ENCODE measurements at places on chromosomes 13 and 19.
A peak's percentile ranks its signal among the peaks of the same experiment; 100 is the strongest.

DNA sequence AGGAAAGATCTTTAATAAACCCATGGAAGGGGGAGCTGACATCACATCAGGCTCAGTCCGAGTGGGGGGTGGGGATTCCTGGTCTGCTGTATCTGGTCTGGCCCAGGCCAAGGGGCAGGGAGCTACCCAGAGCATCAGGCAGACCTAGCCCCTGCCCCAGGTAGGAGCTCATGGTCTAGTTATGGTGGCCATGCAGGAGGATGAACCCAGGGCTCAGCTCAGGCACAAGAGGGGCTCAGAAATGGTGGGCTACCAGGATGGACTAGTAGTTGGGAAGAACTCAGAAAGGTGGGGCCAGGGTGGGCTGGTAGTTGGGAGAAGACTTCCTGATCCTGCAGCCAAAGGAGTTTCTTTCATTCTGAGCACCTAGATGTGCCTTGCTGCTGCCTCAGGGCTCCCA lies 14.3 kb downstream of the VSTM2B start:
- no peak for DNase-seq

DNA sequence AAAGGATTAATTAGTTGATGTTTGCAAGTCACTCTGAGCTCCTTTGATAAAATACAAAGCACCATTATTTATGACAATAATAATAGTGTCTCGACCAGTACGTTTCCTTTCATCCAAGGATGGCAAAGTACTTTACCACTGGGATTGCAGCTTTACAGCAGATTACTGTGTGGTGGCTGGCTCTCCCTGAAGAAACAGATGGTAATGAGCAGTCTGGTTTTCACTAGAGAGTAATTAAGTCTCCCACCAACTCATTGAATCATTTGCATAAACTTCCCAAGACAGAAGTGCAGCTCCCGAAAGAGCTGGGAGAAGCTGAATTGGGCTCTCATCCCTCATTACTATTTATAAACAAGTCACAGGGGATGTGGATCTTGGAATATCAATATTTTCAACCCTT lies 48.7 kb downstream of the KLF5 start:
- DNase-seq: peak; percentile 81

- no peak for DNase-seq
Observed at GRCh38 chr13:107716241-107716640, 499.1 kb downstream of the LIG4 start.

- no peak for DNase-seq
Observed at GRCh38 chr19:45040059-45040771, 1.4 kb downstream of the CLASRP start.

GRCh38 chr13:31773538-31773937 lies 34.2 kb downstream of the RXFP2 start:
- no peak for DNase-seq

DNA sequence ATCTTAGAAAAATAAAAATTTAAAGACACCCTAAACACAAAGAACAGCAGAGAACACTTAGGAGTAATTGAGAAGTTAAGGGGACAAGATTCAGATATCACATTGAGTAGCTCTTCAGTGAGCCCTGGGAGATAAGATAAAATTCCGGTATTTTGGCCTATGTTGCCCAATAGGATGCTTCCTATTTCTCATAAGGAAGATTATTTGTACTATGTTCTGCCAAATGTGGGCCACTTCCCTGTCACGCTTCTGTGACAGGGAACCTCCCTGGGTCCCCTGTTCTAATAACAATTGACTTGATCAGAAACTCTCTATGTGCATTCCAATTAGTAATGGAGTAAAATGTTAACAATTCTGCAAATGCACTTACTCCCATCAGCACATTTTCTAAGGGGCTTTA lies 310.7 kb downstream of the MYO16 start:
- DNase-seq: no peak

- DNase-seq: peak; percentile 41
Observed at GRCh38 chr13:76991432-76991795, 467 bp upstream of the CLN5 start.

- no peak for DNase-seq
Observed at GRCh38 chr13:110109910-110110309, 197.0 kb downstream of the COL4A1 start.

GRCh38 chr19:45280471-45280961 lies 29.4 kb downstream of the MARK4 start:
- no peak for DNase-seq

- DNase-seq: no peak
Observed at GRCh38 chr13:40571338-40571963, 95.0 kb downstream of the FOXO1 start.

GRCh38 chr13:112060282-112060830 lies 6.6 kb upstream of the SOX1 start:
- peak; percentile 70 for DNase-seq

GRCh38 chr13:99875391-99875790 lies 96.2 kb downstream of the ZIC5 start:
- peak; percentile 82 for DNase-seq

DNA sequence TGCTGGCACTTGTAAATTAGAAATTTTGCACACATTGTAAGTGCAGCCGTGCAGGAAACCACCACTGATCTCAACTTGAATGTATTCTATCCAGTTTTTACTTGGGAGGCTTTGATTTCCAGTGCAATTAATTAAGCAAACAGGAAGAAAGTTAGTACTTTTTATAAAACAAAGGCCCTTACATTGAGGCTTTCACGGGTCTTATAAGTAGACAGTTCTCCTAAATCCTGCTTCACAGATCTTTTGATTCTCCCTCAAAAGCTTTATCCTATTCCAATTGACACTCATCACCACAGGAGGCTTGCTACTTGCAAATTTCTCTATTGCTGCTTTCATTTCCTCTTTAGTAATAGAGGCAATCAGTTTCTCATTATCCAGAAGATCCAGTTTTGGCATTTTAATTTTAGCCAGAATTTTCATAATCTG lies 90.1 kb downstream of the ERCC5 start:
- DNase-seq: no peak

GRCh38 chr19:28514166-28514565 lies 698.8 kb downstream of the UQCRFS1 start:
- no peak for DNase-seq

GRCh38 chr13:69956349-69956748 lies 151.3 kb upstream of the ATXN8OS start:
- DNase-seq: no peak

DNA sequence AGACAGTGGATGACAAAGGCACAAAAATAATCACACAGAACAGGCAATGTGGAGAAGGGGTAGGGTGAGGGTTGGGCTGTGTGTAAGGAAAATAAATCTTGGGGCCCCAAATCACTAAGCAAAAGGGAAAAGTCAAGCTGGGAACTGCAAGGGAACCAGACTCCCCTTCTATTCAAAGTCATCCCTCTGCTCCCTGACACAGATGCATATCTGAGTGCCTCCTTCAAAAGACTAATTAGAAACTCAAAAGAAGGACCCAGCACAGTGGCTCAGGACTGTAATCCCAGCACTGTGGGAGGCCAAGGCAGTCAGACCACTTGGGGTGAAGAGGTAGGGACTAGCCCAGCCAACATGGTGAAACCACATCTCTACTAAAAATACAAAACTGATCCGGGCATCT lies 18.3 kb downstream of the ZNF611 start:
- DNase-seq: no peak

DNA sequence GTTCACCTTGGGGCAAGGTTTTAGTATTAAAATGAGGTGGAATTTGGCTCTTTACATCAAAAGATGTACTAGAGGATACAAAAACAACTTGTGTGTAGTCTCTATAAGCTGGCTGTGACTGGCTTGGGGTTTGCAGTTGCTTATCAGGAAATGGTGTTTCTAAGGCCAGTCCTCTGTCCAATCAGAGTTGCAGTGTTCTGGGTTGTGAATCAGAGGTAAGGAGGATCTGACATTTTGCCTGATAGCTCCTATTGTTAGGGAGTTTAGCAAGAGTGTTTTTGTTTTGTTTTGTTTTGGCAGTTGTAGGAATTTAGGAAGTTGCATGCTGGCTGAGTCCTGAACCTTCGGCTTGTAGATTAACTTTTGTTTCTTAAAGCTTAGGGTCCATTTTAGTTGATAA lies 20.1 kb upstream of the ESD start:
- DNase-seq: no peak

- peak; percentile 70 for DNase-seq
Observed at GRCh38 chr13:35888981-35889380, 242.2 kb downstream of the DCLK1 start.

DNA sequence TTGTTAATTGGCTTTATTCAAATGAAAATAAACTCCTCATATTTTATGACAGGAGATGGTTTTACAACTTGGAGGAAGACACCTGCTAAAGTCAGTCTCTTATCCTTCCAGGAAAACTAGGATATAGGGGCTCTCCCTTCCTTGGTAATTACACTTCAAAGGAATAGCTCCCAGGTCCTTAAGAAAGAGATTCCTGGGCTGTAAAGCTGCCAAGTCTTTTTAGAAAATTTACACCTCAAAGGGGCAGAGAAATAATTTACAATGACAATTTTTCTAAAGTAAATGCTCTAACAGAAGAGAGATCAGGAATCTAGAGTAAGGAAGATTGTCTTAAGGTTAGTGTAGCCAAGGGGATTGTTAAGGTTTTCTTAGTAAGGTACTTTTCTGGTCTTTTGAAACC lies 1359.0 kb downstream of the OLFM4 start:
- DNase-seq: no peak

GRCh38 chr19:37932985-37933936 lies 26.3 kb downstream of the SIPA1L3 start:
- peak; percentile 52 for DNase-seq

DNA sequence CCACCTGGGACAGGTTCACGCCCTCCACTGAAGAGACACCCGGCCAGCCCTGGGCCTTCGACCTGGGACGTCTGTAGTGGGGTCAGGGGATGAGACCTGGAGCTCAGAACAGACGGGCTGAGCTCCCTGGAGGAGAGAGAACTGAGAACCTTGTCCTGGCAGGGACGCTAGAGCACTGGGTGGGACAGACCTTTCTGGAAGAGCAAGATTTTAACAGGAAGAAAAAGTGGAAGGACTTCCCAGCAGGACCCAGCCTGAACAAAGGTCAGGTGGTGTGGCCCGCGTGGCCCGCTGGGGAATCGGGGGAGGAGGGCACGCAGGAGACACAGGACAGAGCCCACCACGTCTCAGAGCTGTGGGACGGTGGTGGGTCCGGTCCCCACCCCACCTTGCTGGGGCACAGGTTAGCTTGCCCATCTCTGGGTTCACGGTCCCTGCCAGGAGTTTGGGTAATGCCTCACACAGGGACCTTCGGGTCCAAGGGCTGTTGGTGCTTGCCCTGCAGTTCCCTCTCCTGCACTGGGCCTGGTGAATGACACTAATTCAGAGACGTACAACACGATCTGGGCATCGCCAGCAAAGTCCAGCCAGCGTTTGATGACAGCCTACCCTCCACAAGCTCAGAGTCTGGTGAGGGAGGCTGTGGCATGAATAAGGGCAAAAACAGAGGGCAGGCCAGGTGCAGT lies 1.2 kb upstream of the EFNA2 start:
- no peak for DNase-seq

DNA sequence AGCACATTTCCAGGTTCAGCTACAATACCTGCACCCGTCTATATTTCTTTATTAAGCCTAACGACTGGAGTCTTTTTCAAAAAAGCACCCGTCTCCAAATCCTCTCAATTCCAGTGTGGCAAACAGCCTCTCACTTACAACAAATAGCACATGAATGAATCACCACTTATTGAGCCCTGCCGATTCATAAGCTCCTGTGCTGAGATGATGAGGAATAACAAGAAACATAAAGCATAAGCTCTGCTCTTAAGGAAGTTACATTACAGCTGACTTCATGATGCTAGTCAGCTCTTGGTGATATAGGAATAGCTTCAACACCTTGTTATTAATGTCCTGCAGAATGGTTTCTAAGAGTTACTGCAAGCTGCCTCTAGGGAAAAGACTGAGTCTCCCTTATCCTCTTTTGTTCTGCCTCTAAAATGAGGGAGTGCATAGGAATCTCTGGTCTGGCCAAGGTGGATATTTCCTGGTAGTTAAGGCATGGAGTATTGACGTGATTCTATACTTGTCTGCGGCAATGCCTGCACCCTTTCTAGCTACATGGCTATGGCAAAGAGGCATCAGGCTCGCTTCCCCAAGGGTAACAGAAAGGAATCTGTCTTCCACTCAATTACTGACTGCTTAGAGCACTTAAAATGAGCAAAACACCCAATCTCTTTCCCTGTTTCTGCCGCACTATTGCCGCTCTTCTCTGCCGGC lies 195.7 kb downstream of the KLF12 start:
- peak; percentile 9 for DNase-seq

- peak; percentile 49 for DNase-seq
Observed at GRCh38 chr13:93562676-93563075, 336.1 kb downstream of the GPC6 start.

GRCh38 chr13:26060357-26060756 lies 8.5 kb upstream of the SHISA2 start:
- no peak for DNase-seq

- DNase-seq: no peak
Observed at GRCh38 chr19:28563964-28564921, 648.7 kb downstream of the UQCRFS1 start.

DNA sequence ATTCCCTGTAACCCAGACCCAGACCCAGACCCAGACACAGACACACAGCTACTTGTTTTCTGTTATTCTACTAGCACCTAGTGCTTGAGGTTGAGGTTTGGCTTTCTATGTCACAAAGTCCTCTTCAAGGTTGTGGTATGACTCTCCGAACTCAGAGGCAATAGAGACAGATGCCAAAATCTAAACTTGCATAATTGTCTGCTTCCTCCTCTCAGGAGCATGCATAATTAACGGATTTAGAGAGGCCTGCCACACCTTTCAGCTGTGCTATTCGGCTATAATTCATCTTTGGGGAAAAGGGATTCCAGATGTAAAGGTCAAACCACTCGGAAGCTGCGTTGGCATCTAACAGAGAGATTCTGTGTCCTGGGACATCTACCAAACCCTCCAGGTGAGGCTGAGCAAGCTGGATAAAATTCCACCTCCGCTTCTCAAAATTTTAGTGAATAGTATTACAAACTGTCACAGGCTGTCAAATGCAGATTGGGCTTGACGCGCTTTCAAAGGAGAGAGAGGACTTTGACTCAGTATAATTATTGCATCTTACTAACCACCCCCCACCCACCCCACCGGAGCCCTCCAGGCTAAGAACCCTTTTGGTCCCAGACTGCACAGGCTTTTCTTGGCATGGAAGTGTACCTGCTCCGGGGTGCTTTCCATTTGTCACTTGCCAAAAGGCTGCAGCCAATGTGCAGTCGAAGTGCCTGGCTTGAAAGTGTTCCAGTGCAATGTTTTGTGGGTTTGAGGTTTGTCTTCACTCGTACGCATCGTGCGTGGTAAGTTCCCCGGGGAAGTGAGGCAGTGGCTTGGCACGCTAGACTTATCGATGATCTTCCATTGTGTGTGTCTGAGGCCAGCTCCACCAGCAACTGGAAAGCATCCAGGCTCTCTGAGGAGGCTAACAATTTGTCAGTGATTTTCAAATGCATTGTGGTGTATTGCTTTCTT lies 194.1 kb downstream of the TDRD3 start:
- peak; percentile 65 for DNase-seq

GRCh38 chr13:98335721-98336120 lies 158.7 kb upstream of the RNF113B start:
- no peak for DNase-seq

GRCh38 chr13:85728811-85729210 lies 70.4 kb downstream of the SLITRK6 start:
- no peak for DNase-seq

DNA sequence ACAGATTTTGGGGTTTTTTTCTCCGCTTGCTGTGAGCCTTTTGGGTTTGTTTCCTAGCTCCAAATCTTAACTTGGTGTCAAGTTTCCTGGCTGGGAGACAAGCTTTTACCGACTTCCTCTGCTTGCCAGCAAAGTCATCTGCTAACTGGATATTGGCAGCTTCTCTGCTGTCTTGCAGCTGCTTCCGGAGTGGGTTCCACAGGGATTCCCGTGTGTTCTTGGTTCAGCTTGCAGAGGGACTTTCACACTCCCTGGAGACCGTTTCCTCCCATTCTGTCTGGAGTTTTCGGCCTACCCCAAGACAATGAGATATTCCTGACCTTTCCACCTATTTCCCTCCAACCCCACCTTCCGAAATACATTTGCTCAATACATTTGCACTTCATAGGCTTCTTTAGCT lies 2.2 kb upstream of the COLGALT1 start:
- peak; percentile 75 for DNase-seq

Measured in NCI-H69 (cell line).